ENCODE measurements at places on chromosomes 3 and 15. TPM values are rescaled to one million over a fixed set of nuclear protein-coding genes. Genes with fewer than 3 reads are reported as not detected.

Gene VGLL3
- total RNA-seq, result not detected

DNA sequence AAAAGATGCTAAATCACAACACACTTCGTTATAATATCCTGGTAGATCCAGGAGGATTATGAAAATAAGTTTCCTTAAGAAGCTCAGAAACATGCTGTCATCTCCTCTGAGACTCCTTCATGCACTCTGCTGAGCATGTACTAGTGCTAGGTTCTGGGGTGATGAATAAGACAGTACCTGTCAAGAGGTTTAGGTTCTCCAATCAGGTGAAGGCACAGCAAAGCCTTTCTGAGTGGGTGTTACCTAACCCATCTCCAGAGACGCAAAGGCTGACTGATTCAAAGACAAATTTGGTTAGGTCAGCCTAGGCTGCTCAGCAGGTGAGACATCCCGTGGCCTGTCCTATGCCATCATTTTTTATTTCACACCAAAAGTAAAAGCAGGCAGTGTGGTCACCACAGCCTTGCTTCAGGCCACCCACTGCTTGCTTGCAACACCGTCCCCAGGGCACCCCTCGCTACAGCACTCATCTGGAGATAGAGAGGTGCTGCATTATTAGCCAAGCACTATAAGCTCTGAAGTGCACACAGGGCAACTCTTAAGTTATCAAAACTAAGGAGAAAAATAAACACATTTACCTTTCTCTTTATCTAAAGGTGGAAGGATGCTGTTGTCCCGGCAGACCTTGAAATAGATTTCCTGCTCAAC lies 117.2 kb downstream of the TJP1 start:
- no peak for DNase-seq

Gene GREM1
- total RNA-seq, result not detected

Gene ZPLD1
- not detected for total RNA-seq

GRCh38 chr3:16150285-16150684 lies 24.2 kb upstream of the GALNT15 start:
- no peak for DNase-seq

Gene GOLGA8H
- not detected for total RNA-seq
